ENCODE measurements at places on chromosomes 3 and 15.

DNA sequence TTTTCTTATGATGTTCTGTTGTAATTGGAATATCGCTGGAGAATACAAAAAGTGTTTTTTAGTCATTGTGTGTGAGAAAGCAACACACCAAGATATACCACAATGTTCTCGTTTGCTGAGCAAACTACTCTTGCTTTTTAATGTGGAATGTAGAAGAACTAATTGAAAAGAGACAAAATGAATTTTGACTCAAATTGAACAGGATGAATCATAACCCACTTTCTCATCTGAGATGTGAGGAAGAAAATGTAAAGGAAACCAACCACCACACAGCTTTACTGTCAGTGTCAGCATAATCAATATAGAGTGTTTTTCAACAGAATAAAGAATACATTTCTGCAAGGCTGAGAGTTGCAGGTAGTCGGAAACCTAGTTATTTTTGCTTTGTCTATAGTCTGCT is 448.8 kb upstream of the TPRG1 start:
- no peak for DNase-seq

GRCh38 chr3:136950623-136951022 is 7.2 kb upstream of the IL20RB start:
- no peak for DNase-seq

GRCh38 chr3:53768478-53769459 is 77.5 kb downstream of the CHDH start:
- DNase-seq, result no peak

DNA sequence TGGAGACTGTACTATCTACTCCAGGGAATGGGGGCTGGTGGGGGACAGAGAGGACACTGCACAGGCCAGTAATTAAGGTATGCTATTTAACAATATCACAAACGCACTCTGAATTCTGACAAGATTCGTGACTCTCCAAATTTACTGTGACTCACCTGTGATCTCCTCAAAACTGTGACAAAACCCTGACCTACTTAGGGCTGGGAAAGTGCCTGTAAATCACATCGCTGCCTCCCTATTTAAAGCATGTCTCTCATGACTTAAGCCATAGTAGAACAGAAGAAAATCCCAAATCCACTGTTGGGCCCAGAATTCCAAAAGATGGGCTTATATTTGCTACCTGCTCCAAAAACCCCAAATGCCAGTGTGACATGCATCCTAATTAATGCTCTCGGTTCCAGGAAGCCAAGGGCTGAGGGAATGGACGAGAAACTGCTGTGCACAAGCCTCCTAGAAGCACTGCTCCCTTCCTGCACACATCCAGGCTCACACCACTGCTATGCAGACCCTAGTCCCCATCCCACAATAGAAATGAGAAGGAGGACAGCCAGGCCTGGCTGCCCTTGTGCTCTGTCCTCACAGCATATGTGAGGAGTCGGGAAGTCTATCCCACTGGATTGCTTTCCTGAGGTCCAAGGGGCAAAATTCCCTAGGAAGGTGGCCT is 187.7 kb upstream of the CHRNA7 start:
- DNase-seq, result no peak

DNA sequence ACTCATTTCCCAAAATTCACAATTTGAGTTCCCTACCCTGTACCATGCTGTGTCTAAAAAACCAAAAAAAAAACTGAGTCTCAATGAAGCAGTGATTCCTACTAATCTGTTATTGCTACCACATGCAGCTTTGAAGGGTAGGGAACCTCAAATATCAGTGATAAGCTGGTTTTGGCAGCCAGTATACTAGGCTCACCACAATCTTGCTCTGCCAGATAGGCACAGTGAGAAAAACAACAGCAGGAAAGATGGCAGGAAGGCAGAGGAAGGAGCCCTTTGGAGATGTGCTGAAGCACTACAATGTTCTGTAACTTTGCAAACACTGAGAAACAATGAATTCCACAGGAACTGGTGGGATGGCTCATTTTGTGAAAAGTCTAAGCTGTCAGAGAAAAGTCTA is 96.9 kb upstream of the UBP1 start:
- no peak for DNase-seq
